Endothelial cell of umbilical vein (primary cell): ENCODE measurements at places on chromosomes 2 and 18.

- DNase-seq: no peak
Measured at GRCh38 chr2:71951718-71952404, 195.8 kb downstream of the CYP26B1 start.

GRCh38 chr2:190447766-190448165, 39.6 kb downstream of the MFSD6 start:
- no peak for DNase-seq

GRCh38 chr2:177692783-177693269, 300.3 kb downstream of the AGPS start:
- DNase-seq: no peak

GRCh38 chr2:224751996-224752698, 36.0 kb upstream of the CCDC195 start:
- no peak for DNase-seq

- no peak for DNase-seq
Measured at GRCh38 chr18:50992351-50992762, 24.5 kb downstream of the ELAC1 start.

DNA sequence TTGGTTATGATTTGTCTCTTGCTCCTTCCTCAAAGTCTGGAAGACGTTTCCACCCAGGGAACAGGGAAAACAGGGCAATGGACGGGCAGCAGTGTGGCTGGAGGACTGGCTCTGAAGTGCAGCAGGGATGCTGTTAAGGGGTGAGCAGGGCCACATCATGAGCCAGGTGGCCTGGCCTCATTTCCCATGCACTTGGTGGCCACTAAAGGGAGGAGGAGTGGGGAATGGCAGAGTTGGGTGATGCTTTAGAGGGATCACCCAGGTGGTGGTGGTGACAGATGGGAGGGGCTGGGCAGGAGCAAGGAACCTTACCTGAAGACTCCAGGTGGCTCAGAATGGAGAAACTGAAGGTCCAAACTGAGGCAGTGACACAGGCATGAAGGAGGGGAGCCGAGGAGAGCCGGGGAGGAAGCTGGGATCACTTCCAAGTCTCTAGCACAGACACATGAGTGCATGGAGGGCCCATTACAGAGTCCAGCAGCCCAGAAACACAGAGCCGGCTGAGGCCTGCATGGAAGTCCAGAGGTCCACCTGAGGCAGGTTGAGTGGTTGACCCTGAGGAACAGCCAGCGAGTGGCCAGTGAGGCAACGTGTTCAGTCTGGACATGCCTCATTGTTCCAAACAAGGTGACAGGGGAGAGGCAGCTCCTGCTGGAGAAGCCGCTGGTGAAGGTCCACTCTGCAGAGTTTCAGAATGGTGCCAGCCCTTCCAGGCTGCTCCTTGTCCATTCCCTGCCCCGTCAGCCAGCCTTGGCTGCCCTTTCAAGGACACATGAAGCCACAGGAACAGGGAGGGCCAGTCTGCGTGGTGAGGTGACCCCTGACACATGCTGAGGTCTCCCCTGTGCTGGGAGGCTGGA, 91.7 kb downstream of the LPIN1 start:
- DNase-seq: no peak

GRCh38 chr18:33577685-33578517, at the start of gene ASXL3:
Gene ASXL3, plus strand, starts transcription at chr18:33578219. Its CDS starts 413 bp downstream, at chr18:33578632.
- peak; percentile 45 for DNase-seq

DNA sequence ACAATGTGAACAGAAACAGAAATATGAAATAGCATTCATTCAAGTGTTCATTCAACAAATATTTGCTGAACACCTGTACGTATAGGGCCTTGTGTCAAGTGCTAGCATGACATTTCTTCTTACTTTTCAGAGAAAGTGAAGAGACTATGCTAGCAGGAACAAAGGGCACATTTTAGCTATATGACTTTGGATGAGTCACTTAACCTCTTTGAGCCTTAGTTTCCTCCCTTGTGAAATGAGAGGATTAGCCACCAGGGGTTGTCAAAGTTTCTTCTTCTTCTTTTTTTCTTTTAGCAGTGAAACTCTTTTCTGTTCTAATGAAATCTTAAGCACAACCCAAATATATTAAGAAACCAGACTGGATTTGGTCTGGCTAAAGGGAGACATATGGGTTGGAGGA, 53.1 kb downstream of the FIGN start:
- DNase-seq: peak; percentile 66

- DNase-seq: no peak
Measured at GRCh38 chr2:146429366-146429765, 1415.5 kb upstream of the ACVR2A start.

GRCh38 chr2:217993138-217993537, 9.7 kb downstream of the TNS1 start:
- peak; percentile 82 for DNase-seq

GRCh38 chr18:47788621-47789020, 141.8 kb downstream of the SMAD2 start:
- no peak for DNase-seq

DNA sequence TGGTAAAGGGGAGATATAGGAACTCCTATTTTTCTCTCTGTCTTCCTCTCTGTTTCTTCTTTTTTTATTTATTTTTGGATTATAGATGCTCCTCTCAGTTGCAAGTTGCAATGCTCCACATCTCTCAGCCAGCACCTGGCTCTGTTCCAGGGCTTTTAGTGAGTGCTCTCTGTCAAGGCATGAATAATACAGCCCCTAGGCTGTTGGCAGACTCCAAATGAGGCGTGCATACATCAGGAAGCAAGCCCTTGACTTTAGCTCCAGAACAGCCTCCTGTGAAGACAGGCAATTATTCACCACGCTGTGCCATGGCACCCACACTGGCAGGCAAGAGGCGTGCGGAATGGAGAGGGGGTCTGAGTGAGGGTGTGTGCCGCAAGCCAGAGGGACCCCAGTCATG, 228.1 kb upstream of the PXDN start:
- DNase-seq: no peak

- no peak for DNase-seq
Measured at GRCh38 chr18:55998071-55998522, 410.1 kb upstream of the TCF4 start.

DNA sequence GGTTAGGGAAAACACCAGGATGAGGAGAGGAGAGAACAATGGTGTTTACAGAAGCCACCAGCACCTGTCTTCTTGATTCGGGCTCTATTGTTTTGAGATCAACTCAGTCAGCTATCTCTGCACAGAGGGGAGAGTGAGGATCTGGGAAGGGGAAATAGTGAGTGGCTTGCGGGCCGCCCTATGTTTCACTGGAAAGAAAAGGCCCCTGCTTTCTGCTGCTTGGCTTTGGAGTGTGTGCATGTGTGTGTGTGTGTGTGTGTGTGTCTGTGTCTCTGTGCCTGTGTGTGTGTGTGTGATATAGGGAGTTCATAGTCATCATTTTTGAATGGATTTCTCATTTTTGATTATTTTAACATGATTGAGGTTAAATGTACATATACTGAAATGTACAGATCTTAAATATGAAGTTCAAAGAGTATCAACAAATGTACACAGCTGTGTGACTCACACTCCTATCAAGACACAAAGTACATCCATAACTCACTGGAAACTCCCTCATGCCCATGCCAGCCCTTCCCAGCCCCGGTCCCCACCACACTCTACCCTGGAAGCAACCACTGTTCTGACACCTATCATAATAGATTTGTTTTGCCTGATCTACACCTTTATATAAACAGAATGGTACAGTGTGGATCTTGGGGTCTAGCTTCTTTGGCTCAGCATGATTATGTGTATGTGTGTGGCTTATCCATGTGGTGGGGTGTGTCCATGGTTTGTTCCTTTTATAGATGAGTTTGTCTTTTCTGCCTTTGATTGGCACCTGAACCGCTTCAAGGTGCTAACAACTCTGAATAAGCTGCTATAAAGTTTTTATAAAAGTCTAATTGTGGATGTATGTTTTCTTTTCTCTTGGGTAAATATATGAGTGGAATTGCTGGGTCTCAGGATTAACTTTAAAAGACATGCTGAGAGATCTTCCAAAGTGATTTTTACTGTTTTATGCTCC, 258.3 kb downstream of the SETBP1 start:
- no peak for DNase-seq

DNA sequence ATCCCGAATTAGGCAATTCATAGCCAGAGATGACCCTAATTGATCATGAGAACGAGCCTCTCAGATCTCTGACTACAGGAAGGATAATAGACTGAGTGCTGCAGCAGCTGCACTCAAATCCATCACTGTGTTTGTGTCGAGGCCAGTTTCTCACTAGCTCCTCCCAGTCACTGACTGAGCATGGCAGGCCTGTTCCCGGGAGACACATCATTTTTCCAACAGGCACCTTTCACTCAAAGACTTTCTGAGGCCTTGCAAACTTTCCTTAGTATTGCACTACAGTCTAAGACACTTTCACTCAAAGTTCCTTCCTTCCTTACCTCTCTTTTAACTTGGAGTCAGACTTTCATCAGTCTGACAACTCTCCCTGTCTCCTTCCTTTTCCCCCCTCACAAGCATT, 13.7 kb downstream of the SOS1 start:
- DNase-seq: no peak

GRCh38 chr2:241282555-241282954, 32.9 kb downstream of the HDLBP start:
- DNase-seq: no peak

DNA sequence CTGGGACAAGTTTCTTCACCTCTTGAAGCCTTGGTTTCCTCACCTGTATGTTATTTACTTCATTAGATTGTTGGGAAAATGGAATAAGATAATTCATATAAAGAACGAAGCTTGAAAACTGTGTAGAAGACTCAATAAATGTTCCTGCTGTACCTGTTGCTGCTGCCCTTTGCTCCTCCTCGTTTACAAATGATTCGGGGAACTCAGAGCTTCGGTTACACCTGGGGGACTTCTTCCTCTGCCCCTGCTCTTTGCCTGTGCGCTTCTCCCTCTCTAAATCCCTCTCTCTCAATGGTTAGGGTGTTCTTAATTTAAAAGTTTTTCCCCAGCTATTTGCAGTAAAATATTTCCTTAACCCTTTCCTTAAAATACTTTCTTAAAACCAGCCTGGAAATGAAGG, 3.3 kb upstream of the RMDN2 start:
- no peak for DNase-seq

GRCh38 chr2:185771396-185771795, 32.8 kb downstream of the FSIP2 start:
- no peak for DNase-seq

GRCh38 chr2:19806591-19806990, 95.2 kb downstream of the TTC32 start:
- no peak for DNase-seq

GRCh38 chr2:214382229-214382628, 28.6 kb upstream of the VWC2L start:
- no peak for DNase-seq

DNA sequence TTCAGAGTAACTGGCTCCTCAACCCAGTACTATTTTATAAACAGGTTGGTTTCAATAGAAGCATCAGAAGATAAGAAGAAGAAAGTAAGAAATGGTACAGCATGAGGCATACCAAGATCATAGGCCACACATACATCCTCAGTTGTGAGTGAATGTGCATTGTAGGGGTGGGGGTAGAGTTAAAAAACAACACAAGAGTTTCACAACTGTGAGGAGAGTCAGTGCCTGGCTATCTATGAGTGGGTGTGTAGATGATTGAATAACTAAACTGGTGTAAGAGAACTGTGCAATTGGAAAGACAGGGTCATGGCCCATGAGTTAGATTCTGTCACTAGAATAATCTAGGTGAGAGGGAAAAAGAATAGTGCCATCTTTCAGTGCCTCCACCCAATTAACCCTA, 748.2 kb upstream of the ACVR2A start:
- DNase-seq: no peak

- DNase-seq: no peak
Measured at GRCh38 chr2:181973171-181973783, 12.4 kb upstream of the PPP1R1C start.

DNA sequence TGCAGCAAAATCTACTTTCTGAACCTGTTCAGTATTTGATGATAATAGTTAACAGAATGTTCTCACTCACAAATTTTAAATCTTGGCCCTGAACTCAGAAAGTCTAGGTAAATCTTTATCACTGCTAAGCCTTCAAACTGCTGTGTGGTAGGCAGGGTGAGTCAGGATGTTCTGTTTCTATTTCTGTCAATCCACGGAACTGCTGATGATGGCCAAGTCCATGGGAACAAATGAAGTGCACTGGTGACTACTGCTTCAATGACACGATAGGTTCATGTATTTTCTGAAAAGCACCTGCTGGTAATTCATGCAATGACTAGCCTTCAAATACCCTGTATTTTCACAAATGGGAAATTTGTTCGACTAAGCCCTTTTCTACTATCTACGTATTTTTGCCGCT, 14.2 kb downstream of the NIFK start:
- no peak for DNase-seq

- DNase-seq: no peak
Measured at GRCh38 chr2:142892715-142893114, 15.3 kb downstream of the KYNU start.

DNA sequence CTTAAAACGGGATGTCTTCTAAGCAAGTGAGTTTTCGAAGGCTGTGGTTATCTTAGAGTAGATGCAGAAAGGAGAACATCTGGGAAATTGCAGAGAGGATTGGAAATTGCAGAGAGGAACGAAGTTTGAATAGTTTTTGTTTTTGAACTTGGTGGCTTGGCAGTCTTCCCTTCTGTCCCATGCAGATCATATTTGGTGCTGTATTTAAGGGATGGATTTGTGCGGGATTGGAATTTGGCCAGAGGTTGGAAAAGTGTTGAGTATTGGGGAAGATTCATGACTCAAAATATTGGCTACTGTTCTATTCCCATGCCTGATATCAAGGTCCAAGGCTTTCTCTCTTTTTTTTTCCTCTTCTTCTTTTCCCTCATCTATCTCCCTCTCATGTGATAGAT, 18.2 kb downstream of the PTPRM start:
- no peak for DNase-seq

- DNase-seq: no peak
Measured at GRCh38 chr2:24986372-24986771, 14.6 kb upstream of the DNAJC27 start.

GRCh38 chr2:233981574-233982420, 64.6 kb downstream of the TRPM8 start:
- DNase-seq: no peak

DNA sequence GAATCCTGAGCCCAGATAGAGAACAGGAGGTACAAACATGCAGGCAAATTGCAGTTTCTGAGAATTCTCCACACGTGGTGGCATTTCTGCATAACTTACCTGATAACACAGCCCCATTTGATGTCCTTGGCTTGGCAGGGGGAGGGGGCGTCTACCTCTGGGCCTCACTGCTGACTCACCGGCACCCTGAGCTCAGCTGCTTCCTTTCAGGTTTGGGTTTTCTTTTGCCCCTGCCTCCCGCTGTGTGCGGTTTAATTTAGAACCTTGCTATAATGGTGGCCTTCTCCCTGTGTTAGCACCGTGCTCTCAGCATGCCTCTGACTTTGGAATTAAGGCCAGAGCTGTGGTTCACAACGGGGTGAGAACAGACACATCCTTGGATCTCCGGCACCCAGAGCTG, 4.4 kb downstream of the CTIF start:
- DNase-seq: no peak
